ENCODE measurements at places on chromosomes 7 and 10.
A peak's percentile ranks its signal among the peaks of the same experiment; 100 is the strongest.

DNA sequence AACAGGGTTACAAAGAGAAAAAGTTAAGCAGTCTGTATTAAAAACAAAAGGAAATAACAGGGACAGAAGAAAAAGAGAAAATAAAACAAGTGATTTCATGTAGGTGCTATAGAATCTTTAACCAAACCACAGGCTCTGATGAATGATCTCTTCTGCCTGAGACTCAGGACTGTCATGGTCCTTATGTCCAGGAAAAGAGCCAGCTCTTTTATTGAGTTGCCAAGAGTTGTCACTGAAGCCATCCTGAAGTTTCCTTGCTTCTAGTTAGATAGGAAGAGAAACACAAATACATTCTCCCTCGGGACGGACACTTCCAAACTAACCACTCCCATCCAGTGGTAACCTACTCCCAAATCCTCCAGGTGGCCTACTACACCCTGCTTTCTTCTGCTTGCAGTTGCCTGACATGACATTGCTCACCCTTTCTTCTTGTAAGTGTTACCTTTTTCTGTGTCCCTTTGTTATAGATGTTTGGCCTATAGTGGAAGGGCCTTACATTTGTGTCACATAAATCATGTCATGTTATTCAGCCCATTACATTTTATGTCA is 346.7 kb downstream of the NRG3 start:
- DNase-seq: no peak

- no peak for DNase-seq
Measured at GRCh38 chr7:150977382-150978125, 567 bp downstream of the KCNH2 start.

- no peak for DNase-seq
Measured at GRCh38 chr7:104656467-104656866, 328.1 kb downstream of the LHFPL3 start.

GRCh38 chr7:2431260-2431867 is 28.0 kb downstream of the CHST12 start:
- DNase-seq: peak; percentile 39

DNA sequence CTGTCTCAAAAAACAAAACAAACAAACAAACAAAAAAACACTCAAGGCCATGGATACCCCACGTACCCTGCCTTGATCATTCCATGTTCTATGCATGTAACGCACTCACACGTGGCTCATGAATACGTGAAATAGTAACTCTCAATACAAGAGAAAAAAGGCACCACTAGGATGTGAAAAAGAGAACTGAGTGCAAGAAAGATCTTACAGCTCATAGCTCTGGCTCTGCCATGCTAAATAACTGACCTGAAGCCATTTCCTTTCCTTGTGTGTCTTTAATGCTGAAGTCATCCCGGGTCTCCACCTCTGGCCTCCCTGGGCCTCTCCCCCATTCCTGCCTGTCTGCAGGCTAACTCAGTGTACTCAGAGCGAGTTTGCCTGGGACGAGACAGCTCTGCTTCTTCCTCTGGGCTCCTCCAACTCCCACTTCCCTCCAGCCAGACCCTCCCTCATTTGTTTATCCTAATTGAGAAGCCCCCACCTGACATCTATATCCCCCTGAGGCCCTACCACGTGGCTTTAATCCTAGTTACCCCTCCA is 117.3 kb downstream of the PRPF18 start:
- DNase-seq: no peak

- DNase-seq: no peak
Measured at GRCh38 chr7:155699180-155699579, 54.7 kb downstream of the RBM33 start.
